ENCODE measurements at places on chromosomes 1 and 21. TPM values are rescaled to one million over a fixed set of nuclear protein-coding genes. Genes with fewer than 3 reads are reported as not detected.
A peak's percentile ranks its signal among the peaks of the same experiment; 100 is the strongest.

DNA sequence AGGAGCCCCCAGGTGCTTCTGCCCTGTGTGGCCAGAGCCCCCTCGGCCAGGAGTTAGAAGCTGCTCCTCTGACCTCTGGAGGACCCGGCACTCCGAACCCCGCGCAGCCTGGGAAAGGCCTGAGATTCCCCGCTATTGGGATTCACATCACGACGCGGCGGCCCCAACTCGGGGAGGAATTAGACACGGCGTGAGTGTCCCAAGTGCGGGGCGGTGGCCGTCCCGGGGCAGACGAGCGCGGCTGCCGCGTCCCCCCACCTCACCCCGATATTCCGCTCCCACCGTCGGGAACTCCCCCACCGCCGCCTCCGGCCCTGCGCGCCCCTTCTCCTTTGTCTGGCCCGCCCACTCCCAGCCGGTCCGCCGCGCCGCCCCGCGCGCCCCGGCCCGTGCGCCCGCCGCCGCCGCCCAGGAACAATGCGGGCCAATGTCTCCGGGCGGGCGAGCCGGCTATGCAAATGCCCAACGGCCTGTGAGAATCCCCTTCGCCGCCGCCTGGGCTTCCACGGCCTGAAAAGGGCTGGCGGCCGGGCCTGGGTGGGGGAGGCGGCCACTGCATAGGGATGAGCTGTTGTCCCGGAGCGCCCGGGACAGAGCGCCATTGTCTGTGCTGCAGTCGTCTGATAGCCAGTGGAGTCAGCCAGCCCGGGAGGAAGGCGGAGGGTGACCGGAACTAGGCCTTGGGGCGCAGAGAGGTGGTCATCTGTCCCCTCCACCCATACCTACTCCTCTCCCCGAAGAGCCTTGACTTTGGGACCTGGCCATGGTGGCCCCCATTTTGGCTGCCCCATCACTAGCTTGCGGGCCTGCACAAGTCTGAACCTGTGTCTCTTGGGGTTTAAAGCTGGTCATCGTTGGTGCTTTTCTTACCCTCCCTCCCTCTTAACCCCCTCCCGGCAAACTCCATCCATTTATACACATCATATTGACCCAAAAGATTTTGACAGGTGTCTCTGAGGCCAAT, 19.4 kb downstream of the RHBG start:
- DNase-seq, result peak; percentile 73

DNA sequence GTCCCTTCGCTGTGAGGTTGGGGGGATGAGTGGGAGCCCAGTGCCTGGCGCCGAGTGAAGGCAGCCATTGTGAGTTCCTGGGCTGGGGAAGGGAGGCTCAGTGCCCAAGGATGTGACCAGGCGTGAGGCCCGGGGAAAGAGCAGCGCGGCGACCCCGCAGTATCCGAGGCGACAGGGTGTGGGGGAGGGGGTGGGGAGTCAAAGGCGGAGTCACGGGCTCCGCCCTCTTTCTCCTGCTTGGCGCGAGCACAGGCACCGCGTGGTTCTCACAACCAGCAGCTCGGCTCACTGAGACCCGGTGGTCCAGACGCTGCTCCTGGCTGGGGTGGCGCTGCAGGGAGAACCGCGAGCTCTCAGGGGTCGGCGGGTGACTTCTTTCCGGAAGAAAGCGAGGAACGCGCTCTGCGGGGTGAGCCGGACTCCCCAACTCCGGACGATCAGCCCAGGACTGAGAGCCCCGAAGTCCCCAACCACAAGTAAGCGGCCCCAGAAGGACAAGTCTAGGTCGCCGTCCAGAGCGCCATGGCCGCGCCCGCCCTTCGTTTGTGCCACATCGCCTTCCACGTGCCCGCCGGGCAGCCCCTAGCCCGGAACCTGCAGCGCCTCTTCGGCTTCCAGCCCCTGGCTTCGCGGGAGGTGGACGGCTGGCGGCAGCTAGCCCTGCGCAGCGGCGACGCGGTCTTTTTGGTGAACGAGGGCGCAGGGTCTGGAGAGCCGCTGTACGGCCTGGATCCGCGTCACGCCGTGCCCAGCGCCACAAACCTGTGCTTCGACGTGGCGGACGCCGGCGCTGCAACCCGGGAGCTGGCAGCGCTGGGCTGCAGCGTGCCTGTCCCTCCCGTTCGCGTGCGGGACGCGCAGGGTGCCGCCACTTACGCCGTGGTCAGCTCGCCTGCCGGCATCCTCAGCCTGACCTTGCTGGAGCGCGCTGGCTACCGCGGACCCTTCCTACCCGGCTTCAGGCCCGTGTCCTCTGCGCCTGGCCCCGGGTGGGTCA, at the start of gene HPDL:
HPDL (plus strand) TSS at position 269 of the 997 bp plus-strand sequence; CDS start at position 523, 254 bp downstream.
- peak; percentile 63 for DNase-seq

DNA sequence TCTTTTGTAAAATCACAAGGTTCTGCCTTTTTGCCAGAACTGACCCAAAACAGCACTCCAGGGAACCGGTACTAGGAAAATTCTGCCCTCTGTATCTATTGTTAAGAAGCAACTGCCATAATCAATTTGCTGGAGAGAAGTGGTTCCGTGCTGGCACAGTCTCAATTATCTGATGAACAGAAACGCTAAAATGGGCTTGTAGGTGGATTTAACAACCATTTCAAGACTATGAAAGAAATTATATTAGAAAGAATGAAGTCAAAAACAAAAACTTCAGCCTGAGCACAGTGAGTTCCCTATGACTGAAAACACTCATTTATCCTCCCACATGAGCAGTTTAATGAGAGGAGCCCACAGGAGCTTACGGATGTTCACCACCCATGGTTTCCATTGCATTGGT, 4.4 kb downstream of the JAM2 start:
- no peak for DNase-seq

DNA sequence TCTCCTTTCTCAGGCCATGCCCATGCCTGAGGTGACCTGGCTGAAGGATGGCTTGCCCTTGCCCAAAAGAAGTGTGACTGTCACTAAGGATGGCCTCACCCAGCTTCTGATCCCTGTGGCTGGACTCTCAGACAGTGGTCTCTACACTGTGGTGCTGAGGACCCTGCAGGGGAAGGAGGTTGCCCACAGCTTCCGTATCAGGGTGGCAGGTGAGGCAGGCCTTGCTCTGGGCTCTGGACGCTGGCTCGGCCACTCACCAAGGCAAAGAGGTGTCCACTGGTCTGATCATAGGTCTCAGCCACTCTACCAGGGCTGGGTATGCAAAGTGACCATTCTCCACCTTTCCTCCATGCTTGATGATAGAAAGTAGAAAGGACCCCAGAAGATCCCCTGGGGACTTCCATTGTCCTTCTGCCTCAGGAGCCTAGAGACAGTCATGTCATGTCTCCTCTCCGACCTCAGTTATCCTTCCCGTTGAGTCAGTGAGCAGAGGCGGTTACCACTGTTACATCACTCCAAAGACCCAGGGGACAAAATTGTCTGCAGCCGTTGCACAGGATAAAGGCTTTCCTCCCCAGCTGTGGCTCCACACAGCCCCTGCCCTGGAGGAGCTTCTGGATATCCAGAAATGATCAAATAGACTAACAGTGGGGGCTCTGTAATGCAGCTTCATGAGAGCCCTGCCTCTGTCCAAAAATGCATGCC, 34.2 kb downstream of the IGFN1 start:
- DNase-seq, result no peak

DNA sequence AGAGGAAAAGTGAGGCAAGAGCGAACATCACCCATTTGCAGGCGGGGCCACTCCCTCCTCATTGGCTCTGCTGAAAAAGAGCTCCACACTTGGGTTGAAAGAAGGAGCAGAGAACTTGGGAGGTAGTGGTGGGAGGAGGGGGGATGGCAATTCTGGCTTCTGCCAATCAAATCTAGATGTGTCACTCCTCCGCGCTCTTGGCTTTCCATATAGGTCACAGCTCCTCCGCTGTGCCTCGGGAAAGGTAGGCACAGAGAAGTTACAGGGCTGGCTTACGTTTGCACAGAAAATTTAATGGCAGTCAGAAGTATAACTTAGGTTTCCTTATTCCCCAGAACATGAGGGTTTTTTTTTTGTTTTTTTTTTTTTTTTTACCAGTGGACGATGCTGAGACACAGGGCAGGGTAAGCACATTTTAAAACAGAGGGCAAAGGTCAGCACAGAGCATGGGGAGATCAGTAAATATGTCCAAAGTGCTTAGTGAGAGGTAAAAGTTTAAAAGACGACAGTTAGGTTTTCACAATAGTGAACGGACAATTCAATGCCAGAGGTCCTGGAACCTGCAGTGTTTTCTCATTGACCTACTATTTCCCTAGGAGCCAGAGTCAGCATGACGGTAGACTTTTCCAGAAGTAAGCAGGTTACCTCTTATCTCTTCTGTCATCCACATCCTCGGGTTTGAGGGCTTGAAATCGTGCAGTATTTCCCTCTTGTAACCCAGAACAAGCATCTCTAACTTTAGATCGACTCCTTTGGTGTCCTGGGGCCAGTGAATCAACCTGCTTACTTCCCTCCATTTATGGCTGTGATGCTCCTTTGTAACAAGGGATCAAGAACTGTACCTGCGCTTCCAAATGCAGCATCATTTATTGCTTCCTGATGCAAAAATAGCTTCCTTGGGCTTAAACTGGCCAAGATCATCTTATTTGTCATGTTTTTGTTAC, 258.9 kb upstream of the PROX1 start:
- DNase-seq, result no peak

The PLA2G2F gene
- total RNA-seq, result not detected

The PRKCZ gene
- total RNA-seq, result 10.6 TPM

Measured in neural crest cell (in vitro differentiated cells).